ENCODE measurements at places on chromosomes 3 and 15.

DNA sequence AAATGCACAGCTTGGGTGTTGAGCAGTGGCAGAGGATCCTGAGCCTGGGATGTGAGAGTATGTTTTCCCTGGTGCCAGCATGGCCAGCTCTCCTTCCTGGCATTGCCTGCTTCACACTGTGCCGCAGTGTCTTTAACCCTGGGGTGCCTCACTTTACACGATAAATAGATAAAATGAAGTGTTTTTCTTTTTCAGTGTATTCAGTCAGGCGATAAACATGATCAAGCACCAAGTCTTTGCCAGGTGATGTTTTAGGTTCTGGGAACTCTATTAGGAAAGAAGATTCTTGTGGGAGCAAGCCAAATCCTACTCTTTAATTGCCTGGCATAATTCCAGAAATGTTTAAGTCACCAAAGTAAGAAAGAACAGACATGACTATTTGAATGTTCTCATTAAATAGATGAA is 14.0 kb downstream of the ABHD6 start:
- no peak for DNase-seq

- no peak for DNase-seq
Measured at GRCh38 chr15:87575896-87576473, 680.6 kb downstream of the NTRK3 start.

DNA sequence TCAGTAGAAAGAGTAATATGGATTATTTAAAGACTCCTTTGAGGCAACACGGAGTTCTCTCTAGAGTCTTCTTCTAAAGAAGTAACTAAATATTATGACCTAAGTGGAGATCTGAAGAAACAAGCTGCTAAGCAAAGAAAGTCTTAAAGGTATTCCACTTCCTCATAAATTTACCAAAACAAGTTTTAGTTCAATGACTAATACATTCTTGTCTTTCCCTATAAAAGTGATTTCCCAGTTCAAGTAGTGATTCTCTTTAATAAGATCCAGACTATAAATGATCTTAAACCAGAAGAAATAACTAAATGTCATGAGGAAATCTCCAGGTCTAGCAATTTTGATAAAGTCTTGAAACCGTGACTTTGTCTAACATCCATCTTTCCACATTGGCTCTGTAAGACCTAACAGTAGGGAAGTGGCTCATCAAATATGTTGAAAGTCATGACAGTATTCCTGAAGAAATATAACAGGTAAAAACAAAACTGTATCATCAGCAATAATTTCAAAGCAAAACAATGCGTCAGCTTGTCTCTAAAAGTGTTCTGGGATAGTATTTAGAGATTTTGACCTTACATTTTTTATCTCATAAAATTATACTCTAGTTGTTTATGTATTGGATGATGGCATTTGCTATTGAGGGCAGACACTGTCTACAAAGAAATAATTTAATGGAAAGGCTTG is 51.8 kb upstream of the NEDD4 start:
- DNase-seq = no peak

DNA sequence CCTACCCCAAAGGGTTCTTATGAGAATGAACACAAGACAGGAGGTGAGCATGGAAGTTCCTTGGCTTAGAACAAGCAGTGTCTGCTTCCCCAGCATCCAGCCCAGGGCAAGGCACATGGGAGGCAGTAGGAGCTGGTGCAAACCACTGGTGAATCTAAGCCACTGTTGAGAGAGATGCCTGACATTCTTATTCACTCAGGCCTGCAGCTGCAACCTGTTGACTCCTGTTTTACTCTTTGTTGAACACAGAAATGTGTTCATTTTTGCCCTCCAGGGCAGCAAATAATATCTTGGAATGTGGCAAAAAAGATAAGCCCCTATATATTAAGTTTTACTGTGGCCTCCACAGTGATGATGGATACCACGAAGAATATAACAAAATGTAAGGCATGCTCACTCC is 8.9 kb upstream of the PAK6 start:
- no peak for DNase-seq

- DNase-seq = no peak
Measured at GRCh38 chr3:42099020-42099765, 8.0 kb downstream of the TRAK1 start.

DNA sequence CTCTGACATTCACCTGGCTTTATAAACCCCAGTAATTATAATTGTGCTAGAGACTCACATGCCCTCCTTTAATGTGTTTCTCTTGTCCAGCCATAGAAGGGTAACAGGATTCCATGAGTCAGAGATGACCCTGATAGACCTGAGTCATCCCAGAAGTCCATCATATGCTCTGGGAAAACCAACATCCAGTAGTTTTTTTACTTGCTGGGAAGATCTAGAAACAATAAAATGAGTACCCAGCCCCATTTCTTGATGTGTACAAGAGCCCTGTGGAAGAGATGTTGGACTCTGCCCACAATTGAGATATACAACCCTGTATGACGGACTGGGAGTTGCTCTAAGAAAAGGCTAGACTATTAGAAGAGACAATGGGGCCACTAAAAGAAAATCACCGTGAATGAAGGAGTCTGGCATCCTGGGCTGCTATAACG is 22.4 kb upstream of the THUMPD3 start:
- no peak for DNase-seq

DNA sequence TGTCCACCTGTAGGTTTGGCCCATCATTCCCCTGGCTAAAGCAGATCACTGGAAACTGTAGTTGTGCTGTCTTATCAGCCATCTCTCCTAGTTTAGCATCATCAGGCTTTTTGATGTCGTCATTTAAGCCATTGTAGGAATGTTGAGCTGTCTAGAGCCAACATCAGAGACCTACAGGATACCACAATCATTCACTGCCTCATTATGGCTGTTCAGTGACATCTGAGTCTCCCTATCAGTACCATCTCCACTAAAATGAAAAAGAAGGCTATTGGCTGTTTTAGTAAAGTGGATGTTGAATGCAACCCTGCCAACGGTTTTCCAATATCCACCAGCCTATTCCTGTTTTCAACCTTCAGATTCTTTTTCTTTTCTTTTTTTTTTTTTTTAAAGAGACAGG is 29.2 kb downstream of the RLBP1 start:
- DNase-seq = no peak

DNA sequence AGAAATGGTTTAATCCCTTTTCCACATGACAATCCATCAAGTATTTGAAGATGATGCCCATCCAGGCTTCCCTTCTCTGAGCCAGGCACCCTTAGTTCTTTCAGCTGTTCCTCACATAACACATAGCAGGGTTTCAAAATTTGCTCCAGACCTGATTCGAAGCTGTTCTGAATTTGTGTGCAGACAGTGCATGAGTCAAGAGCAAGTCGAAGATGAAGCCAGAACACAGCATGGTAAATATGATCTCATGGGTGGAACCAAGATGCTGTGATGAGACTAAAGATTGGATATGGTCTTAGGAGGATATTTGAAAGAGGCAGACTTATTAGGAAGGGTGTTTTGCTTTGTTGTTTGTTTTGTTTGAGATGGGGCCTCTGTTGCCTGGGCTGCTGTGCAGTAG is 32.6 kb upstream of the PDE8A start:
- DNase-seq = no peak

- no peak for DNase-seq
Measured at GRCh38 chr3:181009225-181009624, 19.7 kb upstream of the DNAJC19 start.

DNA sequence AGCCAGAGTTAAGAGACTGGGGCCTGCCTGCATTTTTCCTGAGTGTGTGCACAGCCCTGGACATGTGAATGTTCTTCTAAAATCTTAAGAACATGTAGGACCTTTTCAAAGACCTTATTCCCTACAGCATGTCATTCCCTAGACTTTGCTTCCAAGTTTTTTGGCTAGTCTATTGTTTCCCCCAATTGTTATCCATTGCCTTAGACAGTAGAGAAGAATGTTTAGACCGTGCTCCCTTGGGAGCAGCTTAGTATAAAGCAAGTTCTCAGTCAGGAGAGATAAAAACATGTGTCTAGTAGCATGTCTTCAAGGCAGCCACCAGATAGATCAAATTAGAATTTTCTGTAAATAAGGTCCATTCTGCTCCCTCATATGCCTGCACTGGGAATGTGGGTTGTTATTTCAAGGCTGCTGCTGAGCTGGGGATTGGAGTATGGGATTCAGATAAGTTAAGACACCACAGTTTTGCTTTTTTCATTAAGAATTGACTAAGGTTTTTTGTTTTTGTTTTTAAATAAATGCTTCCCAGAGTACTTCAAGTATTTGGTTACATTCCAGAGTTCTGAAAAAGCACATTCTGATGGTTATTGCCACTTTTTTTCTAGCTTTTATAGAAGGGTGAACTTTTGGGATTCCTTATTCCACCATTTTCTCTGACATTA is 246.7 kb downstream of the RORA start:
- DNase-seq = no peak

- no peak for DNase-seq
Measured at GRCh38 chr3:71685686-71686085, 39.5 kb downstream of the EIF4E3 start.

DNA sequence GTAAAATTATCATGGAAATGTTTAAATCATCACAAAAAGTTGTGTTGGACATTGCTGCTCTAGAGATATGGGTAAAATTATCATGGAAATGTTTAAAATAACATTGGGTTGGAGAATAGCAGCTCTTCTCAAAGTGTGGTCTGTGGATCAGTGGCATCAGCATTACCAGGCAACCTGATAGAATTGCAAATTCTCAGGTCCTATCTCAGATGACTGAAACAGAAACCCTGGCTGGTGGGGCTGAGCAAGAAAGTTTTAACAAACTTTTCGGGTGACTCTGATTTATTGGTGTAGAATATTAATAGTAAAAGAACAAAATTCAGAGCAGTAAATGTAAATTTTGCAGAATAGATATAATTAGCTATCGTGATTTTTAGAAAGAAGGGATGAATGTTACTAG is 28.9 kb downstream of the NXPE3 start:
- DNase-seq = no peak

- DNase-seq = no peak
Measured at GRCh38 chr3:229183-229661, 32.7 kb downstream of the CHL1 start.

DNA sequence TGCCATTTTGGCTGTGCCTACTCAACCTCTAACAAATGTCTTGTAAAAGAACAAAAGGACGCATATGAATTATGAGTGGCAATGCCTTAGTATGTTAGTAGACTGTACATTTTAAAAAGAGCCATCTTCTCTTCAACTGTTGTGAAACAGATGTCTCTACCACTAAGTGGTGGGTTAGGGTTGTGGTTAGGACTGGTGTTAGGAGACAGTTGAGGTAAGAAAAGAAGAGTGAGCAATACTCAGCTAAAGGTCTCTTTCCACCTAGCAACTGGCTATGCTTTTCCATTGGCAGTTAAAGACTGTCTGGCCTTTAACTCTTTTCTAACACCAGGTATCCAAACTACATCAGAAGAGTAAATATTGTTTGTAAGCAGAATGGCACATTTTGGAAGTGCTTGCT is 221.7 kb upstream of the TBC1D5 start:
- DNase-seq = no peak

GRCh38 chr3:53226142-53226840 is 29.5 kb downstream of the TKT start:
- DNase-seq = no peak

DNA sequence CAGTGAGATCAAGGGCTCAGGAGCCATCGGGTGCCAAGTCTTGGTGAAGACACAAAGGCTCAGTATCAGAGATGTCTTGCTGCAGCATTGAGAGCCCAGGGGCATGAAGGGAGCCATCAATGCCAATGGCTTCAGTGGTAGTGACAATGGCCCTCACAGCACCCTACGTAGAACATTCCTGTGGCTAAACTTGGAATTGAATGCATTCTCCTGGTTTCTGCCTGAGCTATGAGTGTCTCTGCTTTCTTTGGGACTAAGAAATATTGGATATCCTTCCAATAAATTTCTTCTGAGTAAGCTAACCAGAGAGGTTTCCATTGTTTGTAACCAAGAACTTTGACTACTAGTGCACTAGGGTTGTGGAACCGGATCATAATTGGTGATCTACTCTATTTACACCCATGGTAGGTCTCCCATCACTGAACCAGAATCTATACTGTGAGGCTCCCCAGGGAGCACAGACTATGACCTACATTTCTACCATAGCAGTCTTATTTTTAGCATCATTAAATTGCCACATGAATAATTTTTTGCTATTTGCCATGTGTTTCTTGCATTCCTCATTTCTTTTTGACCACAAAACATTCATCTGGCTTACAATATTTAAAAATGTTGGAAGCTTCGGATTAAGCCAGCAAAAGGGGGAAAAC is 31.6 kb upstream of the PDZRN3 start:
- no peak for DNase-seq

DNA sequence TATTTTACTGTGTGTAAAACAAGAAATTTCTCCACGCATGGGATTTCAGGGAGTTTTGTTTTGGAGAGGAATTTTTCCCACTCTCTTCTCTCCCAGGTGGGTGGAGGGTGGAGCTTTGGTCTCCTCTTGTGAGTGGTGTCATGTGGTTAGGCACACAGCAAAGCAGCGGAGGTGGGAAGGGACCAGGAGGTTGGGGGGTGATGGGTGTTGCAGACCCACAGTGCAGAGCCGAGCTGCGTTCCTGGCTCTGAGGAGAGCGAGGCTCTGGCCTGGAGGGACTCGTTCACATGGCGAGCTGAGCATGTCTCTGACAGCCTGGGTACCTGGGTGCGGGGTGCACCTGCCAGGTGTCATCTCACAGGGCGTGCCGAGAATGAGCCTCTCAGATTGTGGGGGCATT is 87.8 kb downstream of the RYR3 start:
- no peak for DNase-seq

GRCh38 chr3:145219355-145220235 is 941.4 kb downstream of the PLOD2 start:
- no peak for DNase-seq

GRCh38 chr3:29409409-29409808 is 128.5 kb downstream of the RBMS3 start:
- DNase-seq = no peak

- DNase-seq = no peak
Measured at GRCh38 chr3:179421500-179421899, 29.8 kb downstream of the GNB4 start.
